PC-9 (cell line): ENCODE measurements at places on chromosomes 3 and 15. TPM values are rescaled to one million over a fixed set of nuclear protein-coding genes. Genes with fewer than 3 reads are reported as not detected.

DNA sequence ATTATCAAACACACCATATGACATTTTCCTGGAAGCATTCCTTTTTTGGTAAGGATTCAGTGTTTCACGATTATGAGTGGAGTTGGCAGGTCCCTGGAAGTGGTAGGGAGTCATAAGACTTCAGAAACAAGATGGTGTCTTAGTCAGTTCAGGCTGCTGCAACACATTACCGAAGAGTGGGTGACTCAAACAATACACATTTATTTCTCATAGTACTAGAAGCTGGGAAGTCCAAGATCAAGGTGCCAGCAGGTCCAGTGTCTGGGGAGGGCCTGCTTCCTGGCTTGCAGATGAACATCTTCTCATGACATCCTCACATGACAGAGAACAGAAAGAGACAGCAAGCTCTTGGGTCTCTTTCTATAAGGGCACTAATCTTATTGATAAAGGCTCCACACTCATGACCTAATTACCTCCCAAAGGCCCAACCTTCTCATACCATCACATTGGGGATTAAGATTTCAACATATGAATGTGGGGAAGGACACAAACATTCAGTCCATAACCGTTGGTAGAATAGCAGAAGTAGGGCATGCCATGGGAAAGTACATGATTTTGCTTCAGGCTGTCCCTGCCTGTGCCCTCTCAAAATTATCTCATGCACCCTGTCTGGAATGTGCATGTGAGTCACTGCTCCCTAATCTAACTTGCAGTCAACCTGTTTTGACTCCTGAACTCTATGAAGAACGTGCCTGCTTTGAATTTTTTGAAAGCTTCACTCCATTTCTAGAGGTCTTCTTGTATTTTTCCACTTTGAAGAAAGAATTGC, 72.5 kb downstream of the GTPBP8 start:
- no peak for DNase-seq

DNA sequence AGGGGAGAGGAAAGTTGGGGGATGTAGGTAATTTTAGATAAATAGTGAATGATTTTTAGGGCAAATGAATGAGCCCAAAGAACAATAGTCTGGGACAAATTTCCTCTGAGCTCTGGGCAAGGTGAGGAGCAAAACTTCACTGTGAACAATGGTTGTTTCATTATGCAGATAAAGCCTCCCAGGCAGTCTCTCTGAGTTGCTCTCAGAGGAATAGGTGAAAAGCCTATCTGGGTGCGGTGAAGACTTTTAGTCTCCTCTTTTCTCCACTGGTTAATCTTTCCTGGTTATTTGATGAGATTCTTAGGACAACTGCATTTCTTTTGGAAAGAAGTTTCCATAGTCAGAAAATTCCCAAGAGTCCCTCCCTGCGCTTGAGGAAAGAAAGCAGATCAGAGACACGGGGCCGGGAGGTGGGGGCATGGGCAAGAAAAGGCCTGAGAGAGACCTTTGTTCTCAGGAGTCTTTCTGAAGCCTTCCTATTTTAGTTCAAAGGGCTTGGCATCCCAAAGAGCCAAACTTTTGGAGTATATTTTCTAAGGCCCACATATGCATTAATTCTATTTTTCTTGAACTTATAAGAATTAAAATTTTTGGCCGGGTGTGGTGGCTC, 353.6 kb upstream of the SLCO3A1 start:
- no peak for DNase-seq

DNA sequence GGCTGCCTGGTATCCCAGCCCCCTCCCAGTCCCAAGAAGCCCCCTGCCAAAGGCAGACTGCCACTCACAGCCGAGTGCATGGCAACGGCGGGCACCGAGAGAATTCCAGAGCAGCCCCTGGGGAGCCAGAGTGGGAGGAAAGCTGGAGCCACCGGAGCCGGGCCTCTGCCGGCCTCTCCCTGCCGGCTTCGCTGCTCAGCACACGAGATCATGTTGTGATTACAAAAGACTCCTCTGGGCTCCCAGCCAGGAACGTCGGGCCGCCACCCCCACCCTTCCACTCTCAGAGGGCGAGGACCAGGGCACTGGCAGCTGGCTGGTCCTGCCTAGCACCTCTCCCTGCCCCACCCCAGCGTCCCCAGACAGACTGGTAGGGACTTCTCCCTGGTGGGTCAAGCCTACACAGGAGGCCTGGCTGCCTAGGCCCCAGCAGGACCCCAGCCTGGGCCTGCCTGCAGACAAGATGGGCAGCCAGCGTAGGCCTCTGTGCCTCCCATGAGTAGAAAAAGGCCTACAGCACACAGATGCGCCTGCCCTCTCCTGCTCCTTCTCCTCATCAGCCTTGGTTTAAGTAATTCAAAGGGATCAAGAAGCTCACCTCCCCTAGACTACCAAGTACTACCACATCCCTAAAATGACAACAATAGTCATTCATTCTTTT, at the start of gene CCDC9B:
CCDC9B (minus strand) TSS at position 200 of the 661 bp plus-strand sequence; CDS start at position 80, 120 bp downstream.
- peak; percentile 95 for DNase-seq

Gene KLHL40
- total RNA-seq = not detected in 2 replicates

Gene C3orf85
- not detected in 2 replicates for total RNA-seq
